Posterior vena cava (tissue), 2 donors: ENCODE measurements at places on chromosomes 3 and 15.

- no peak for DNase-seq
These were observed 47.7 kb upstream of the INSYN1 start for GRCh38 chr15:73800662-73801345.

DNA sequence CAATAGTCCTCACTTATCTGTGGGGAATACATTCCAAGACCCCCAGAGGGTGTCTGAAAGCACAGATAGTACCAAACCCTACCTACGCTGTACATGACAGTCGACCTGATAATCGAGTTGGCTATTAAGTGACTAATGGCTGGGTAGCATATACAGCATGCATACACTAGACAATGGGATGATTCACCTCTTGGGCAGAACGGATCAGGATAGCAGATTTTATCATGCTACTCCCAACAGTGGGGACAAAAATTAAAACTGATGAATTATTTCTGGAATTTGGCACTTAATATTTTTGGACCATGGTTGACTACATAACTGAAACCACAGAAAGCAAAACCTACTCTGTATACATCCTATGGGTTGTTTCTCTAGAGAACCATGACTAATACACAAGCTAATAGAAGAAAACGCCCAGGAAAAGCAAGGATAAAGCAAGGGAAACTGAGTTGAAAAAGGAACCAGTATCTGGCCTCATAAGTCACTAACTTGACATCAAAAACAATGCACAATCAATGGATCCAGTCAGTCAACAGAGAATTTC lies 15.5 kb downstream of the ATG3 start:
- DNase-seq, result no peak

DNA sequence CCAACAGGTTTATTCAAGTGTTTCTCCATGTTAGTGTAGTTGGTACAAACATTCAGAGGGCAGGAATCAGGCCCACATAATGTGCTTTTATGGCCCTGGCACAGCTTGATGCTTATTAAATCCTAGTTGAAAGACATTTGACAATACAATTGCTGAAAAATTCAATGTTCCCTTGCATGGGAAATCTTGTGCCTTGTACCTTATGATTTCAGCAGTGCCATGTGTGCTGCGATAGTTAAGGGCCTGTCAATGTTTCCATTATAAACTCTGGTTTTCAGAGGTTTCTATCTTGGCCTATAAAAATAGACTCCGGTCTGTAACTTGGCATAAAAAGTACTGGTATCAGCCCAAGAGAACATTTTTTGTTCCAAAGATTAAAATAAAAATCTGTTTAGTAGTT lies 207.2 kb downstream of the TBC1D5 start:
- no peak for DNase-seq

DNA sequence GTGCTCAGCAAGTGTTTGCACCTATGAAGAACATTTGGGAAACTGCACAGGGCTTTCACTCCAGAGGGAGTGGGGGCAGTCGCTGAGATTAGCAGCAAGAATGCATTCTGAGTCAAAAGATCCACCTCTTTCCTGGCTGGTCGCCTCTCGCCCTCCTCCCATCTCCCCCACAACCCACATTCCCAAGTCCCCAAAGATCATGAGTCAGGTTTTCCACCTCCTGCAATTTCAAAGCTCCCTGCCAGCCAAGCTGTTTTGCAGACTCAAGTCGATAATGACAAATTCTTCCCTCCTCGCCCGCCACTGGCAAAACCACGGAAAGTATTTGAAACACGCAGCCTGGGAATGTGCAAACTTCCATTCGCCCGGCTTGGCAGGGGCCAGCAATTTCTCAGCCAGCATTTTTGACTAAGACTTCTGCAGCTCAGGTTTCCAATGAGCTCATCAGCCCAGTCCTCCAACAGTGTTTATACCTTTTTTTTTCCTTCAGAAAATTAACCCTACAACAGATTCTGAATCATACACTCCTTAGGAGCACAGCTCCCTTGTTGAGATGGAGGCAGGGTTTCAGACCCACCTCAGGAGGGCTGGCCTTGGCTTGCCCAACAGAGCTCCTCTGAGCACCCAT lies 181.4 kb downstream of the SMAD6 start:
- DNase-seq, result peak; percentile 97

DNA sequence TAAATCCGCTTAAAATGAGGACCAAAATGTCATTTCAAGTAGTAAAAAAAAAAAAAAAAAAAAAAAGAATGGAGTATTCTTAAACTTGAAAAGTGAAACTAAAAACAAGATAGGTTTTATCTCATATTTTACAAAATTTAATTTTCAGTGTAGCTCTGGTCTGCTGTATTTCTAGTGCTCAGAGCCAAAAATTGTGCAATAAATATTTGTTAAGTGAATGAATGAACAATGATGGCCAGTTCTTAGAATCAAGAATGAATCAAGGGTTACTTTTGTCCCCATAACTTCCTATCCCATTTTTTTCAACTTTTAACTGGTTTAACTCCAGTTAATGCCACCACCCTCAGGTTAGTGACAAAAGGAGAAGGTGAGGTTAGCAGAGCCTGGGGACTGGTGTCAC lies 214.4 kb downstream of the ABHD5 start:
- no peak for DNase-seq
